NCI-H1092 (cell line): ENCODE measurements at places on chromosomes 12 and 14.

DNA sequence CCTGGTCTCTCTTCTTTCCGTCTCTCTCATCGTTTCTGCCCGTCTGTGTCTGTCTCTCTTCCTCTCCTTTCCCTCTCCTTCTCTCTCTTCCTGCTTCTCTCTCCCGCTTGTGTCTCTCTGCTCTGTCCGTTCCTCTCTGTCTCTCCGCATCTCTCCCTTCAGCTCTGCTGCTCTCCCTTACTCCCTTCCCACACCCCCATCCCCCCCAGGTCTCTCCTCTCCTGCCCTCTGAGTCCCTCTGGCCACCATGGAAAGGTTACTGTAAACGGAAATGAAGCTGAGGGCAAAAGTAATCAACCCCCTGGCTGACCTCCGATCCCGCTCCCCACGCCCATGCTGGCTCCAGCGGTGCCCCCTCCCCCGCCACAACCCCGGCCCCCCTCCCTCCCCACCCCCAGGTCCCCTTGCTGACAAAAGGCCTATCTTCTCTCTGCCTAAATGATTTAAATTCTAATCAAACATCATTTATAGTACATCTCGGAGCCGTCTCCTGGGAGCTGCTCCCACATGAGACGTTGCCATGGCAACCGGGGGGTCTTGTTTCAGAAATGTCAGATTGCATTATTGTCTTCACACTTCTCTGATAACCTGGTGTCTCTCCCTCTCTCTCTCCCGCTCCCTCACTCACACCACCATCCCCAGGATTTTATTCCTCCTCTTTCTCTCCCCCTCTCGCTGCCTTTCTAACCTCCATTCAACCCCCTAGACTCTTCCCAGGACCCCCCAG is 203.8 kb downstream of the RBM19 start:
- peak; percentile 43 for DNase-seq

GRCh38 chr12:62683776-62684569 is 217.3 kb downstream of the MON2 start:
- DNase-seq, result no peak

DNA sequence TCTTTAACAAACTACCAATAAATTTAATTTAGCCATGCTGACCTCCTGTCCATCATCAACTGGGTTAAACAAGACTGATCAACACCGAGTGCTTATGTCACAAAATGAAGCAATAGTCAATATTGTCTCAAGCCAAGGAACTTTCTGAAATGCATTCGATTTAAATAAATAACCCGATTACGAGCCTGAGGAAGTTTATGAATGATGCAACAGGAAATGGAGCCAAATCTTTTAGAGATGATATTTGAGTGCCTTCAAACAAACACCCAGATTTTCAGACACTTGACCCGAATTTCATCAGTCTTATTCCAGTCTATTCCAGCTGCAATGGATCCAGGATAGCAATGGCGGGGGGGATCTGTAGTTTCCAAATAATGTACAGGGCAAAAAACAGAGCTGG is 27.9 kb downstream of the FAR2 start:
- no peak for DNase-seq

DNA sequence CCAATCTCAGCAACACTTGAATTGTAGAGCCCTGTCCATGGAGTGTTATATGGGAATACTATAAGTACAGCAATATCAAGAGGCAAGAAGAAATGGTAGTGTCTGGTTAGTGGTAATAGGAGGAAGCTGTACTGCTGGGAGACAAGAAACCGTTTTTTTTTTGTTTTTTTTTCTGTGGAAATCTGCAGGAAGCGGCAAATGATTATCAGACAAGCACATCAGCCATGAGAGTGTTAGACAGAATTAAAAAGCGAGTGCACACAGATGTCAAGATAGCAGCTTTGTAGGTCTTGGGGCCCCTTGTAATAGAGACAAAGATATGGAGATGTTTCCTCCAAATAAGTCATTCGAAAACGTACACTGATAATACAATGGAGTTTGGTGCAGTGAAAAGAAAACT is 6.7 kb downstream of the TESPA1 start:
- no peak for DNase-seq

GRCh38 chr14:72377016-72377415 is 444.8 kb downstream of the RGS6 start:
- no peak for DNase-seq
